ENCODE measurements at places on chromosomes 5 and 9.
A peak's percentile ranks its signal among the peaks of the same experiment; 100 is the strongest.

DNA sequence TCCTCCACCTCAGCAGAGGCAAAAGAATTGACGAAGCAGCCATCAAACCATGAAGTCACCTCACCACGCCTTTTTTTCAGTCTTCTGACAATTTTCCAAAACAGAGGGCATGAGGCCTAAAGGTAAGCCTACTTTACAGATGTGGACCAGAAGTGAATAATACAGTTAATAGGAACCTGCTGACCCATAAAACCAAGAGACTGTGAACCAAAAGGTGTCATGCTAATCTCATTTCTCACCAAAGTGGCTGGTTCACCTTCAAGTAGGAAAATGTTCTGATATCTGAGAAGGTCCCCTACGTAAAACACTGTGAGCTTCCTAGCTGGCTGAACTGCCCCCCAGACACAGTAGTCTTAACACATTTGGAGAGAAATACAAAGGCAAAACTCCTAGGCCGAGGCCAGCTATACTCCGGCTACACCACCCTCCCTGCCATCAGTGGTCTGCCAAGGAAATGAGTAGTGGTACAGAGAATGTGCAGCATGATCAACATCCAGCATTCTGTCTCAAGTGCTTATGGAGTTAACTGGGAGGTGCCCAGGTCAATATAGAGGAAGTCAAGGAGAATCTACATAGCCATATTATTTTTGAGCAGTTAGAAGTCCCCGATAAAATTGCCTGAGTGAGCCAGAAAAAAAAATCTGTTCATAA is 19.3 kb upstream of the F2RL2 start:
- no peak for DNase-seq

- no peak for DNase-seq
Observed at GRCh38 chr5:142826741-142827492, 56.7 kb downstream of the ARHGAP26 start.

DNA sequence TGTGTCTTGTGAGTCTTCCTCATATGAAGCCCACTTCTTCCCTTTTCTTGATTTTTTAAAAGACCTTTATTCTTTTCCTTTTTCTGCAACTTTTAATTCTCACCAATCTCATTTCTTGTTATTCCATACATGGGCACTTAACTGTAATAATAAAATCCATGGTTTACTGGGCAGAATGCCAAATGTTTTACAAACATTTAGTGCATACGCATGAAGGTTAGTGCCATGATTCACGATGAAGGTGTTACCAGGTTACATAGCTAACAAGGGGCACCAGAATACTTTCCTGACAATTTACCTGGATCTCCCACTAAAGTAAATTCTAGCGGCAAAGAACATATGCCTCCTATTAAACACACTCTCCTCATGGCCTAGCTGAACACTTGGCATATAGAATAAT is 28.5 kb downstream of the MAN2A1 start:
- no peak for DNase-seq

GRCh38 chr5:123087173-123088030 is 1.6 kb upstream of the PRDM6 start:
- DNase-seq: no peak

- no peak for DNase-seq
Observed at GRCh38 chr9:69030851-69031645, 4.5 kb upstream of the FXN start.

DNA sequence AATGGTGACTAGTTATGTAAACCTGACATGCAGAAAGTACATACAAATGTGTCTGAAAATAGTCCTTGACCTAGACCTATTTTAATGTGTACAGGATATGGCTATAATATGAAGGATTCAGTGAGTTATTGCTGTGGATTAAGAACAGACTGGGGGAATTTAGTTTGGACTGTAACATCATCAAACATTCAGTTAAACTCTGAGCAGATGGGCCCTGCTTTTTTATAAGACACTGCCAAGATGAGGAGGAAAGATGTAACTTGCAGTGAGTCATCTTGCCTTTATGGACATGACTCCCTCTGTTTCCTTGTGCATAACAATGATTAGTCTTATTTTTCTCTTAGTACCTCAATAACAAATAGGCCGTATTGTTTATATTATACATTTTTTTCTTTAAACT is 12.2 kb downstream of the PPP3R2 start:
- no peak for DNase-seq

DNA sequence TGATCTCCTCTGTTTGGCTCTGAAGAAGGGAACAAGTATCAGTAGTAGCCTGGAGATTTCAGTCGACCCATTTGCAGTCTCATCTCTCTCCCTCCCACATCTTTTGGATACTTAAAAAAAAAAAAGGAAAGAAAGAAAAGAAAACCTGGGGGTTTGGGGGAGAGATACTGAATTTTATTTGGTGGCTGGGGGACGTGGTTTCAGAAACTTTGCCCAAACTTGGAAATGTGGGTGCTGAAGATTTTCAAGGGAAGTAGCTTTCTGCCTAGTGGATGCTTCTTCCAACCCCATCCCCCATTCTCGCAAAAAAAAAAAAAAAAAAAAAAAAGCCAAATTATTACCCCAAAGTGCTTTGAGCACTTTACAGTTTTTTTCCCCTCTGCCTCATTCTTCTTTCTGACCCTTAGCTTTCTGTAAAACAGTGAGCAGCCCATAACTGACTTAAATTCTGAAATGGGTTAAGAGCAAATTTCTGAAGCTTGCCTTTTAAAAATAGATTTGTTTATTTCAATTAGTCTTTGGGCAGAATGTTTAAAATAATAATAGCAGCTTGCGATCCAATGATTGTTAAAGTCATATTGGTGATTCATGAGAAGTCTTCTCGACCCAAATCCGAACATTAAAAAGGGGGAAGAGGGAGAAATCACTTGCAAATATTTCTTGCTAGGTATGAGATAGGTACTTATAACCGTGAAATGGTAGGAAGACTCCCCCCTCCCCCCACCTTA is 894 bp downstream of the FST start:
- DNase-seq: no peak

- DNase-seq: no peak
Observed at GRCh38 chr5:98804066-98804465, 30.6 kb downstream of the RGMB start.

DNA sequence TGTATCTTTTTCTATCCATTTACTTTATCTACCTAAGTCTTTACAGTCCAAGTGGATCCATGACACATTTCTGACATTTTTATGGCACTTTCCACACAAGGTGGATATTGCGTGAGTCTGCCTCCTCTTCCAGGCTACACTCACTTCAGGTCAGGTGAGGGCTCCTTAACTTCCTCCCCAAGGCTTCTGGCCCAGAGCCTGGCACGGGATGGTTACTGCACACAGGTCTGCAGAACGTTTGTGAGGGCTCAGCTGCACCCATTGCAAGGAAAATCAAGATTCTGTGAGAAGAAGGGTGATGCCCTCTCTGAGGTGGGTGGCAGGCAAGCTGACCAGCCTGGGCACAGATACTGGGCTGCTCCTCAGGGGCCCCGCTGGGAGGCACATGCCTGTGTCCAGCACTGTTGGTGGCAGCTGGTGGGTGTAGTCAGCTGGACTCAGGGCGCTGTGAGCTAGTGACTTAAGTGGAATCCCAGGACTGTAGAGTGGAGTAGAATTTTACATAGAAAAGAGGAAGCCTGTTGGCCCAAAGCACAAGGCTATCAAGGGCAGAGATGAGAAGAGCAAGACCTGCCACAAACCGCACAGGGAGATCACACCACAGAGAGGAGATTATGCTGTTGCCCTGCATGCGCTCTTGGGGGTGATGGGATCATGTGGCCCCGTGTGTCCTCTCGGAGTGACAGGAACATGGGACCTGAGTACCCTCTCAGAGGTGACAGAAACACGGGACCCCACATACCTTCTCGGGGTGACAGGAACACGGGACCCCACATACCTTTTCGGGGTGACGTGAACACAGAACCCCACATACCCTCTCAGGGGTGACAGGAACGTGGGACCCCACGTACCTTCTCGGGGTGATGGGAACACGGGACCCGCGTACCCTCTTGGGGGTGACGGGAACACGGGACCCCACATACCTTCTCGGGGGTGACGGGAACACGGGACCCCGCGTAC is 21.3 kb downstream of the AHRR start:
- no peak for DNase-seq

DNA sequence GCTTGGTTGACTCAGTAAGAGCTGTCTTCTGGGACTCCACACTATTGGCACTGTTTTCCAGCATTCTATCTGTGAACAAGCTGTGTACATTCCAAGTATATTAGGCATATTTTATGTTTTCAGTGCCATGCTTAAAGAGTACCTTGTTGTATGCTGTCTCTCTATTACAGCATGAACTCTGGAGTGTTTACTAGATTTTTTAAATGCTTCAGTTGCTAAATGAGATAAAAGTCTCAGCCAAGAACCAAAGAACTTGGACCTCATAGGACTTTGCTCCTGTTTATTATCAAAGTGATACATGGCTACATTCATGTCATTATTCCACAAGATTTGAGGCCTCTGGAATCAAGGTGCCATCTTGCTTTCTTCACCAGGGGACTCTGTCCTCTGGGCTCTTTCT is 167.2 kb downstream of the C9orf152 start:
- no peak for DNase-seq

DNA sequence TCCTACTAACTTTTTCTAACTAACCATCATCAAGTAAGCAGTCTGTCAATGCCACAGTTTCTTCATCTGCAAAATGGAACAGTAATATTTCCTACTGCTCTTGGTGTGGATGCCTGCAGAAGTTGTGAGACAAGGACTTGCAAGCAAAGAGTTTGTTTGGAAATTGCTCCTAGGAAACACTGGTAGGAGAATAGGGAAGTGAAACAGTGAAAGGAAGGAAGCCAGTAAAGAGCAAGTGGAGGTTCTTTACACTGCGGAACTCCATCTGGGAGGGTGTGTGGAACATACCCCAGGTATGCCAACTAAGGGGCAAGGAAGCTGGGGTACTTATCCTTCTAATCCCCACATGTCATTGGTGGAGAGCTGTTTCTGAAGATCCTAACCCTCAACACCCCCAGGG is 119.9 kb downstream of the FOXD1 start:
- no peak for DNase-seq

- DNase-seq: no peak
Observed at GRCh38 chr5:83955916-83956315, 235.3 kb upstream of the HAPLN1 start.

DNA sequence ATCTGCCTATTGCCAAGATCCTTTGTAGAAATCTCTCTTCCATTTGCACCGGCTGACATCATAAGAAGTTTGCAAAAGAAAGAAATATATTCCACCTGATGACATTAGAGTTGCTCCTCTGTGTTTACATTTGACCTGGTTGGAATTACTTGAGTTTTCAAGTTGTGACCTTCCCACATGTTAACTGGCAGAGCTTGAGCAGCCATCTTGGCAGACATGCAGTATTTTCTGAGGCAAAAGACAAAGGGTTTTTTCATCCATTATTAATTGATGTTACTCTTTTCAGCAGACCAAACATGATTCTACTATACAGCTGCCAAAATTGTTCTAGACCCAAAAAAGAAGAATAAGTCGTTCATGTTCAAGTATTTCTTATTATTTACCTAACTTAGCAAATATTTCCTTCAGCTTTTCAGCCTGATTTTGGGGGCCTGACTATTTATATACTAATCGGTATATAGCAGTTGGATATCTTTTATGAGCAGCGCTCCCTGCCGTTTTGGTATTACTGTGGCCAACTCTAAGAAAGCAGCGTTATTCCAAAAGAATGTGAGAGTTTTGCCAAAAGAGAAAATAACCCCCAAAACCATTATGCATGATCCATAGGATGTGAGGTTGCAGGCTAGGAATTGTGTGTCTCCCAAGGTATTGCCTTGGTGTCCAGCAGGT is 212.9 kb downstream of the PBX3 start:
- DNase-seq: no peak

GRCh38 chr5:21085791-21086190 is 1097.8 kb upstream of the CDH18 start:
- DNase-seq: no peak

DNA sequence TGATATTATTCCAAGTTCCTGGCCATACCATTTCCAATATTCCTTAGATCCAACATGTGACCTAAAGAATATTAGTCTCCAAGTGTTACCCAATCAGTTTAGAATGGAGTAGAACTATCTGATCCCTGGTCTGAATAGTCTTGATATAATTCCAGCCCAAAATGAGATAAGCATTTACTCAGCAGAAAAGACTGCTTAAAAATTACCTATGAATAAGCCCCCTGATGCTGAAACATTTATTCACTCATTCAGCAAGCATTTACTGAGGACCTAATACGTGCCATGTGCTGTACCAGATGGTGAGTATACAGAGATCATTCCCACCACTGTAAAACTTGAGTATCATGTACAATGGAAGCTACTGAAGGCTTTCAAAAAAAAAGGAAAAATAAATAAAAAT is 157.0 kb downstream of the FAM114A2 start:
- no peak for DNase-seq

DNA sequence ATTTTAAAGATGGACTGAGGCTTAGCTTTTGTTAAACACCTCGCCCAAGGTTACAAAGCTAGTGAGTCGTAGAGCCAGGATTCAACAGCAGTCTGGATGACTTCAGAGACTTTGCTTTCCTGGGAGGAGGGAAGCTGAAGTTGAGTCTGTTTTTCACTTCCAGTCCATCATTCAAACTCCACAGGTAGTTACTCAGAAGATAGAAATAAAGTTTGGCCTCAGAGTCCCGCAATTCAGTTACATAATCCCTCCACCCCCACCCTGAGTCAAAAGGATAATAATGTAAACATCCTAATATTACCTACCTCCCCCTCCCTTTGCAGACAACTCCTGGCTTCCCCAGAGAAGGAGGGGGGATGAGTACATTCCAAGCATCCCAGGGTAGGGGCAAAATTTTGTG is 8.1 kb downstream of the HBEGF start:
- no peak for DNase-seq

- DNase-seq: no peak
Observed at GRCh38 chr9:16387382-16387781, 483.1 kb downstream of the BNC2 start.

GRCh38 chr5:611731-612486 is at the start of gene CEP72:
CEP72 (plus strand) TSS chr5:612340; CDS start chr5:612362, 22 bp downstream.
- peak; percentile 56 for DNase-seq

GRCh38 chr9:12954441-12954840 is 179.6 kb downstream of the LURAP1L start:
- DNase-seq: no peak

- DNase-seq: no peak
Observed at GRCh38 chr5:96516631-96517071, 83.6 kb upstream of the PCSK1 start.

DNA sequence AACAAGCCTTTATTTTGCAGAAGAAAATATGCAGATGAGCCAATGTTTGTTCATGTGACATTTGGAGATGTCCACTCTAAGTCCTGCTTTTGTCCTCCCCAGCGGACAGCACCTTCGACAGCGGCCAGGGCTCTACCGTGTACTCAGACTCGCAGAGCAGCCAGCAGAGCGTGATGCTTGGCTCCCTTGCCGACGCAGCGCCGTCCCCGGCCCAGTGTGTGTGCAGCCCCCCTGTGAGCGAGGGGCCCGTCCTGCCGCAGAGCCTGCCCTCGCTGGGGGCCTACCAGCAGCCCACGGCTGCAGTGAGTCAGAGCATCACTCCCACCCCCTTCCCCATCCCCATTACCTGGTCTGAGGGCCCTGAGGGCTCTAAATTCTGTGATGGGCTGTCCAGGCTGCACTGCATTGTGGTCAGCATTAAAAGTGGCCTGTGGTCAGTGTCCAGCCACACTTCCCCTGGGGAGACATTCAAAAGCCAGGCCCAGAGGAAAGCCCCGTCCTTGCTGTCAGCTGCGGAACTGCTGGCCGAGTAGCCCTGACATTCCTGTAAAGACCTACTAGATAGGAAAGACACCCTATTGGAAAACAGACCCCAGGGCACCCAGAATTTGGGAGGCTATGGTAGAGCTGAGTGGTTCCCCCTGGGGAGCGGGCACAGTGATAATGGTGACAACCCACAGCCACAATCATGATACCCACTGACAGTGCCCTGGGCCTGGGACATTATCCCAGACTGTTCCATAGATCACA is 69.0 kb downstream of the WNK2 start:
- no peak for DNase-seq

All from omental fat pad (tissue), 4 donors.